ENCODE measurements at places on chromosomes 13 and 19.

GRCh38 chr19:53994811-53995210 lies 3.4 kb downstream of the CACNG6 start:
- no peak for DNase-seq

DNA sequence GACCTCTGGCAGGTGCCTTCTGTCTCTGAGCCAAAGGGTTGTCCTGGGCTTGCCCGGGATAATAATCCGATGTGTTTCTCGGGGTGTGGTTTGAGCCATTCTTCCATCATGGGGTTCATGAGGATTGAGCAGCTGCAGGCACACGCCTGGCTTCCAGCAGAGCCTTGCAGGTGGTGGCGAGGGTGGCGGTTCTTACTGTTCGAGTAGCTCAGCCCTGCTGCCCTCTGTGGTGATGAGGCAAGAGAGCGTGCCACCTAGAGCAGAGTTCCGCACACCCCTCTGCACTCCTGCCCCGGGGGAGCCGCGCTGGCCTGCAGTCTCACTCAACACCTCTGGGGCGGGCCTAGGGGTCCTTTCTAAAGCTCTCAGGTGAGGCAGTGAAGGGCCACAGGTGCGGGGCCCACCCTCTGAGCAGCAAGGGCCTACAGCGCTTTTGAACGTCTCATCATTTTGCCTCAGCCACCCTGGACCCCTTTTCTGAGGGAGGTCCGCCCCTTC lies 3.8 kb downstream of the SCN1B start:
- no peak for DNase-seq

GRCh38 chr19:45063851-45064801 lies 12.2 kb downstream of the ZNF296 start:
- DNase-seq = no peak

DNA sequence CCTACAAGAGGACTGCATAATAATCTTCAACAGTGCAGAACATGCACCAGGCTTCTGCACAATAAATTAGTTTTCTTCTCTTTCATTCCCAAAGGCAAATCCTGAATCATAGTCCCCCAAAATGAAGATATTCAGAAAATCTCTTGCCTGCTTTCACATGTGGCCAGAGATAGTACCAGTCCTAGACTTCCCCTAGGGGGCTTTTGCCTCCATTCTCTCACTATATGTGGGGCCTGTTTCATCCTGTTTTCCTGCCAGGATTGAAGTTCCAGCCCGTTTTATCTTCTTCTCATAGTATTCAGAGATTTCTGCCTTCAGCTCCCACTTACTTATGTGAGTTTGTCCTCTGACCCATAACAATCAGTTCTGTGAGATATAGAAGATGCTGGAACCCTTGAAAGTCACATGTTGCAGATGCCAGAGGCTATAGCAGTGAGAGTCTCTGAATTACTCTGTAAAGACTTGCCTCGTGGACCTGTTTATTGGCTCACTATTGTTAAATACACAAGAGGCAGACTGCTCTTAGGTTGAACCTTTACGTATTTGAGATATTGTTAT lies 421.9 kb upstream of the PCDH9 start:
- DNase-seq = no peak

DNA sequence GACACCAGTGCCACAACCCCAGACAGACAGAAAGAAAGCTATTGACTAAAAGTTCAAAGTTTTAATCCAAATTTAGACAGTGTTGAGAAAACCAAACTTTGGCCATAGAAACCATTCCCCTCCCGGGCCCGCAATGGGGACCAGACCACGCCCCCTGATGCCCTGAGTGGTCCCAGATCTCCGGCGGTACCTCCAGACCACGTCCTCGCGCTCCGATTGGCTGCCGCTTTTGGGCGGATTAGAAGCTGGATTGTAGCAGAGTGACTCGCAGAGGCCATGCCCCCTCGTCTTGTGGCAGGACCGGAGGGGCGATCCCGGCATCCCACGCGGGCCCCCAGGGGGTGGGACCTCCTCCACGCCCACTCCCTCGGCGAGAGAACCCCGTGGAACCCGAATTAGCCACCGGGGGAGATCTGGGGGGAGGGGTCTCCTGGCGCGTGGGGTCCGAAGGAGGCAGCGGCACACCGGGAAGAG lies 797 bp upstream of the HSD17B14 start:
- DNase-seq = no peak

GRCh38 chr13:51553531-51553930 lies 30.7 kb upstream of the WDFY2 start:
- no peak for DNase-seq

DNA sequence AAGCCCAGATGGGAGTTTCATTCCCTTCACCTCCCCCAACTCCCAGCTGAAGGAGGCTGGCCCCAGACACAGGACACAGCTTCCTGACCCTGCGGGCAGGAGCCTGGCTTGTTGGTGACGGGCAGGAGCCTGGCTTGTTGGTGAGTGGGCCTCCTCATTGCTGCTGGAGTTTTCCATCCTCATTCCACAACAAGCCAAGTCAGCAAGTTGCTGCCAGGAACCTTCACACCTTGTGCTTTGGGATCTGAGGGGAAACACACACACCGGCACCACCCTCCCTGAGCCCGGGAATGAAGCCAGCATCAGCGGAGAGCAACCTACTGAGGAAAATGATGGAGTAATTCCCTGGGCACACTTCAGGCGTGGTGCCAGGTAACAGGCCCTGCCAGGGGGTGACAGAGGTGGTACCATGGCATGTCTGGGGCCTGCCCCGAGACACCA lies 74.9 kb downstream of the ALOX5AP start:
- DNase-seq = no peak

DNA sequence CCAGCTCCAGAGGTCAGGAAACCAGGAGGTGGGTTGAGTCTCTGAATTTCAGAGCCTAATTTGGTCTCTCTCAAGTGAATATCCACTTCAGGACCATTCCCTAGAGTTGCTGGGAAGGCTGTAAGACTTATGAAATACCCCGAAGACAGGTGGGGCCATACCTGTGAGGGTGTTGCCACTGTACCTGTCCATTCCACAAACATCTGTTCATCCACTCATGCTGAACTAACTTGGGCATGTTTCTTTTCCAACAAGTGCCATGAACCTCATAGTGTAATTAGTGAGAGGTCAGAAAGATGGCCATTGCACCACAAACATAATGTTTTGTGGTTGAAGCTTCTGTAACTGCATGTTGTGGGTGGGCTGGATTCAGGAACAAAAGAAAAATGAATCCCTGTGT lies 7.8 kb downstream of the ILF3 start:
- no peak for DNase-seq

DNA sequence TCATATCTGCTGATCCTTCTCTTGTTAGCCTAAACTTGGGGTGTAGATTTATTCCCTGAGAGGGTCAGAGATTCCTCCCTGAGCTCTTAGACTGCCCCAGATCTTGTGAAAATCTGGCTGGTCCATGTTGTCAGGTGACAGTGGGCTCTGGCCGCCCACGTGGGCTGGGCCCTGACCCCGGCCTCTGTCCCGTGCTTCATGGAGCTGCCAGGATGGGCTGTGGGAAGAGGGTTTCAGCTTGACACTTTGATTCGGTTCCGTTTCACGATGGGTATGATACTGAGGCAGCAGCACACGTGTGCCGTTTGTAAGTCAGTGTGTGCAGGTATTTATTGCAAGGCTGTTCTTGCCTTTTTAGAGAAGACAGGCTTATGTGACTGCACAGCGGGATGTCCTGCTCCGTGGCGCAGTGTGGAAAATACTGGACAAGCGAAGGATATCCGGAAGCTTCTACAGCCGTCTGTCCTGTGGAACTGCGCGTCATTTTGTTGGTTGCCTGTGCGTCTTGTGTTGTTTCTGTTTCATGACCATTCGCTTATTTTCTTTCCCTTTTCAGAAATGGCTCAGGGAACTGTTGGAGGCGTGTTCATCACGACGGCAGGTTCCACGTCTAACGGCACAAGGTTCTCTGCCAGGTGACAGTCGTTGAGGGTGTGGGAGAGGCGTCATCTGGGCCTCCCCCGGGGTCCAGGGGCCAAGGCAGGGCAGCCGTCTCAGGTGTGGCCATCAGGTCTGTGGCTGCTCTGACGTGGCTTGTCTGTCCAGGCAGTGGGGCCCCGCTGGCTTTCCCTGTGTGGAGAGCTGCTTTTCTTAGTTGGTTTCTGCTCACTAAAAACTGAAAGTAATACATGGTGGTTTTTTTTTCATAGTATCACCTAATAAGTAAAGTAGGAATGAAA lies 20.5 kb downstream of the ATP4B start:
- DNase-seq = no peak

GRCh38 chr13:94595001-94595949 lies 677 bp downstream of the TGDS start:
- no peak for DNase-seq

GRCh38 chr19:41894350-41894749 lies 11.4 kb downstream of the ARHGEF1 start:
- DNase-seq = no peak

- no peak for DNase-seq
These were observed 105.6 kb downstream of the POSTN start for GRCh38 chr13:37492741-37493514.

GRCh38 chr13:51995677-51996551 lies 15.3 kb downstream of the ATP7B start:
- no peak for DNase-seq

DNA sequence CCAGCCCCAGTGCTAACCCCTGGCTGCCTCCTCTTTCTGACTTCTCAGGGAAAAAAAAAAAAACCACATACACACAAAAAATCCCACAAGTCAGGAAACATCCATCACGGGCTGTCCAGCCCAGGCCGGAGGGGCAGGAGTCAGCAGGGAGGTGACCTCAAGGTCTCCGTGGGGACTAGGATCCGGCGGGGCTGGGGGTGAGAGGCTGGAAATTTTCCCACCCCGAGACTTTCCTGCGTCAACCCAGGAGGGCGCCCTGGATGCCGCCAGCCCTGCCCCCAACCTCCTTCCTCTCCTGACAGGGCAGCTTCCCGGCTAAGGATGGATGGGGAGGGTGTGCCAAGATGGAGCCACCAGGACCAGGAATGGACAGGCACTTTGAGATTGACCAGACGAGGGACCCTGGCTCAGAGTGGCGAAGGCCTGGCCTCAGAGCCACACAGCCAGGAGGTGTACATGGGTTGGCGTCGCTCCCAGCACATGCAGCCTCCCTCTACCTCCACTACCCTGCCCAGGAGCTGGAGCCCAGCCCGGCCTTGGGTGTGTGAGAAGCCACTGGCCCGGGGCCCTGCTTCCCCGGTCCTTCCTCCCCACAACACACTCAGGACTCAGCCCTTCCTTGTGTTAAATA lies 33.3 kb downstream of the BLOC1S3 start:
- DNase-seq = no peak

DNA sequence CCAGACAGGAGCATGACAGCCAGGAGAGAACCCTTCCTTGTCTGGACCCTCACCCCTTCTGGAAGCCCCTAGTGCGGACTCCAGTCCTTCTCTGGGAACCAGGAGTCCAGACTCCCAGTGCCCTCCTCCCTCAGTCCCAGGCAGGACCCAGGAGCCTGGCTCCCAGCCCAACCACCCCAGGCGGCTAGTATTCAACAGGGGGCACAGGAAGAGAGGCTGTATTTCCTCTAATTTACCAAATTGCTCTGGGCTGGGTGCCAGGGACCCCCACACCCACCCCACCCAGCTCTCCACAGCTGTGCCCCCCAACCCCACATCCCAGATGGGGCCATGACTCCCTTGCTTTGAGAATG lies 3.3 kb downstream of the GRIN2D start:
- DNase-seq = no peak

DNA sequence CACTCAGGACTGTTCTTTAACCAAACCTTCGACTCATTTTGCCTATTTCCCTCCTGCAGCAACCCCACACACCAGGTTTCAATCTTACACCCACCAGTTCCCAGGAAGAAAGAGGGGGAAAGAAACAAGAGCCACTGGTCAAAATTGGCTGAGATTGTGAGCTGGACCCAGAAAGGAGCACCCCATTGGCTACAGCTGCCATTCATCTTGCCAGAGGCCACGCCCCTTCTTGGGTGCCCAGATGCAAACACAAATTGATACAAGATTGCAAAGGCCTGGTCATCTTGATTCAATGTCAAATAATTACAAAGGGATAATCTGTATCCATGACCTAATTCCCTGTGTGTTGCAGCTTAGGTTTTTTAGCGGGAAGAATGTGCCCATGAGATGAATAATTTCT lies 258.4 kb downstream of the LIG4 start:
- no peak for DNase-seq

DNA sequence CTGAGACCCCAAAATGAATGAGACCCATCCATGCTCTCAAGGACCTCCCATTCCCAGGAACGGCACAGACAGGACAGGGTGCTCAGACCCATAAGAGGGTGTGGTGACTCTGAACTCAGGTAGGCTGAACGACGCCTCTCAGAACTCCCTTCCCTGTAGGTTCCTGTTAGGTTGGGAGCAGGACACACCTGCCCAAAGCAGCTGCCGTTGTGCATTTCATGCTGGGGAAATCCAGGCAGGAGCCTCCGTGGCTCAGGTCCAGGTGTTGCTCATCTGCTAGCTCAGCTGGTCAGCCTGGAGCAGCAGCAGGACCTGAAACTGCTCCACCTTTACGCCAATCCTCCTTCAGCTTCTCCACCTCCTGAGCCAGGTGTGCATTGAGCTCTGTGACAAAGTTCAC lies 19.1 kb upstream of the TEX101 start:
- no peak for DNase-seq

DNA sequence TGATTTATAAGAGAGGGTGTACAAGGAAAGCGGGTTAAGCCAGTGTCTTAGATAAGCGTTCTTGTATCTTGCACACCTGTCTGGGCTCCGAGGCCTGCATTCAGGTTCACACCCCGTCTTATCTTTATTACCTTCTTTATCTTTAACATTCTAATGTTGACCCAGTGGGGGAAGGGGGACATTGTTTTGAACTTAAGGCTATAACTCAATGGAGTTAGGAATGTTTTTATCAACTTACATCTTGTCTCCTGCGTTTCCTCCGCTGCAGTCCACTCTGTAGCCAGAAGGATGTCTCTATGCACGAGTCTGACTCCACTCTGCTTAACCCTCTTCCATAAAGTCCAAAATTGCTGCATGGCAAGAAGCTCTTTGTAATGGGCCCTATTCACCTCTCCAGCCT lies 71.2 kb downstream of the FGF9 start:
- DNase-seq = no peak

DNA sequence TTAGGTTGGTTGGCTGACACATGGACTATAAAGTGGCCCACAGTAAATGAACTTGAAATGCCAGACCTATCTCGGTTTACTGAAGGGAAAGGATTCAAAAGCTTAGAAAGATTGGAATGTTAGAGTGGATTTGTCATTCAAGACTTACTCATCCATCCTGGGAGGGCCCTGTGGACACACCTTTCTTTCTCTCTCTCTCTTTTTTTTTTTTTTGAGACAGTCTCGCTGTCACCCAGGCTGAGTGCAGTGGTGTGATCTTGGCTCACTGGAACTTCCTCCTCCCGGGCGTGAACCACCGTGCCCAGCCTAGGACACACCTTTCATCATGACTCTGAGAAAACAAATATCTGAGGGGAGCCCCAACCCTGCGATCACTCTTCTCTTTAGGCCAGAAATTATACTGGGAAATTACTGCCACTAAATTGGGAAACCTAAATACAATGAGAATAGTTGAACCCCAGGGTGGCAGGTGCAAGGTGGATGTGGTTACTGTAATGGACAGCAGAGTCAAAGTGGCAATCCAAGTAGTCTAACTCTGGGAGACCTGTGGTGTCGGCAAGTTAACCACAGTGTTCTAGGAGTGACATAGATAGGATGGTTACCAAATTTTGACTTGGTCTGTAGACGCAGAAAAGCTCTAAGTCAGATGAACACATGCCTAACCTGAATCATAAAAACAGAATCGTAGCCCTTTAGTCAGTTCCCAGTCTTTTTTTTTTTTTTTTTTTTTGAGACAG lies 47.1 kb upstream of the ZMYM5 start:
- DNase-seq = no peak
